ENCODE measurements at places on chromosomes 1 and 21.
A peak's percentile ranks its signal among the peaks of the same experiment; 100 is the strongest.

DNA sequence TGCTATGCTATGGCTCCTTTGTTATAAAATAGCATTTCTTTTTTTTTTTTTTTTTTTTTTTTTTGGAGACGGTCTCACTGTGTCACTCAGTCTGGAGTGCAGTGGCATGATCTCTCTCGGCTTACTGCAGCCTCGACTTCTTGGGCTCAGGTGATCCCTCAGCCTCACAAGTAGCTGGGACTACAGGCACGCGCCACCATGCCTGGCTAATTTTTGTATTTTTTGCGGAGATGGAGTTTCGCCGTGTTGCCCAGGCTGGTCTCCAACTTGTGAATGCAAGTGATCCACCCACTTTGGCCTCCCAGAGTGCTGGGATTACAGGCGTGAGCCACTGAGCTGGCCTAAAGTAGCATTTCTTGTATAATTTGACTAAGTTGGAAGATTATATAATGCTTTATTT lies 10.8 kb downstream of the CAMTA1 start:
- no peak for DNase-seq

DNA sequence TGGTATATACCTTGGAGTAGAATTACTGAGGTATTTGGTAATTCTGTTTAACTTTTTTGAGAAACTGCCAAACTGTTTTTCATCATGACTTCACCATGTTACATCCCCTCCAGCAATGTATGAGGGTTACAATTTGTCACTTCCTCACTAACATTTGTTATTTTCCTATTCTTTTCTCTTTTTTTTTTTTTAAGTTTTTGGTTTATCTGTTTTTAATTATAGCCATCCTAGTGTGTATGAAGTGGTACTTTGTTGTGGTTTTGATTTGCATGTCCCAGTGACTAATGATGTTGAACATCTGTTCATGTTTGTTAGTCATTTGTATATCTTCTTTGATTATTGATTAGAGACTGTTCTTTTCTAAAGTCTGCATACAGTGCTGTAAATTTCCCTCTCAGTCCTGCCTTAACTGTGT lies 147.3 kb downstream of the HS2ST1 start:
- DNase-seq = no peak

- no peak for DNase-seq
These were observed 450.0 kb downstream of the USP25 start for GRCh38 chr21:16179773-16180172.

GRCh38 chr1:244409701-244410100 lies 42.0 kb downstream of the ADSS2 start:
- DNase-seq = no peak

- DNase-seq = no peak
These were observed 143.6 kb downstream of the GABPA start for GRCh38 chr21:25878344-25878743.

DNA sequence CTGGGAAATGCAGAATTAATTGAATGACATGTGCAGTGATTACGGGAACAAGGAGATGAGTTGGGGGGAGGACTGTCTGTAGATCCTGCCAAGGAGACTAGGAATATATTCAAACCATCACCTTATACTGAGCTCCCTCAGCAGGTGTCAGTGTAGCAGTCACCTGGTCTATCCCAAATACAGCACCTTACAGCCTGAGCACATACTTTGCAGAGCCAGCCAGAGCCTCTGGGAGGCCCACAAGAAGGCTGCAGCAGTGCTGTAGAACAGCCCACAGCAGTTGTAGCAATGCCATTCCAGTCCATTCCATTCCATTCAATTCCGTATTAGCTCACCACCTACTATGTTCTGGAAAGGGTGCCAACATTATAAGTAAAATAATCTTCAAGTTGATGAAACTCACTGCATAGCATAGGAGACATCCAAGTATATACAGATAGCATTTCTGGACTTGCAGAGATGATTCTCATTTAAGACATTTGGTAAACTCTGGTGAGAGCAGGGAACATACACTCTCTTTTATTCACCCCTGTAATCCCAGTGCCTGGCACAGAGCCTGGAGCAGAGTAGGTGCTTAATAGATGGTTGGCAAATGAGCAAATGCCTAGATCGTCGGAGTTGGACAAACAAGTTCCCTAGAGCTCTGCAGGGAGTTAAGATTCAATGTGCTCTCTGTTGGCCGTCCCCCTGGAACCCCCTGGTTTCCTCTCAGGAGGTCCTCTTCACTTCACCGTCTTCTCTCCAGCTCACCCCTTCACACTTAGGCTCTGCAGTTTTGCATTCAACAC lies 44.7 kb downstream of the KCNC4 start:
- DNase-seq = no peak

DNA sequence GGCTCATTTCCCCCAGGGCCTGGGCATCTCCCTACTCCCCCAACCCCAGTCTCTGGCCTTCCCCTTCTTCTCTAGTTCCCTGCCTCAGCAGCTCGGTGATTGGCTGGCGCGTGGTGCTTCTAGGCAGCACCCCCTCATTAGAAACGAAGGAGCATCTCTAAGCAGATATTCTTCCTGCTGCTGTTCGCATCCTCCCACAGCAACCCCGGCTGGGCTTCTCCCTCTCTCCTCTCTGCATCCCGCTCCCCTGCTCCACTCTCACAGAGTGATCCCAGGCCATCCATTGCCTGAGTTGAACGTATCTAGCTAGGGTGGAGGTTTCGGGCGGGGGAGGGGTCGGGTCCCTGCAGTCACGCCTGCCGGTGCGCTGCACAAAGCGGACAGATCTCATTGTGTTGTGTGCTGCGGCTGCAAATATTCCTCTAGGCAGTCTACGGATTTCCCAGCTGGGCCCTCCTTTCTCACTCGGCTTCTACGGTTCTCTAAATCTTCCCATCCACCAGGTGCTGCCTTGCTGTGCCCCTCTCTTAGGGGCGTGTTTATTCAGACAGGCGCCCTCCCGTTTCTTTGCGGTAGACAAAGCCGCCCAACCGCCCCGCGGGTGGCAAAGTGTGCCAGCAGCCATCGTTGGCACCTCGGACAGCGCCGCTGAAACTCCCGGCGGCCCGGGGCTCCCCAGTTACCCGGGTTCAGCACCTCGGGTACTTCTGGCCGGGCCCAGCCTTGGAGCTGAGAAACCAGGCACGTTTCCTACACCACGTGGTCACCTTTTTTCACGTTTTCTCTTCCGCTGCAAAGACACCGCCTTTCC lies 2.2 kb downstream of the CACNA1E start:
- no peak for DNase-seq

- DNase-seq = no peak
These were observed 41.2 kb downstream of the MAP3K21 start for GRCh38 chr1:233368789-233369130.

- no peak for DNase-seq
These were observed 164.5 kb upstream of the ETV3 start for GRCh38 chr1:157302724-157303123.

- DNase-seq = no peak
These were observed 27.1 kb downstream of the OSBPL9 start for GRCh38 chr1:51644020-51644419.

DNA sequence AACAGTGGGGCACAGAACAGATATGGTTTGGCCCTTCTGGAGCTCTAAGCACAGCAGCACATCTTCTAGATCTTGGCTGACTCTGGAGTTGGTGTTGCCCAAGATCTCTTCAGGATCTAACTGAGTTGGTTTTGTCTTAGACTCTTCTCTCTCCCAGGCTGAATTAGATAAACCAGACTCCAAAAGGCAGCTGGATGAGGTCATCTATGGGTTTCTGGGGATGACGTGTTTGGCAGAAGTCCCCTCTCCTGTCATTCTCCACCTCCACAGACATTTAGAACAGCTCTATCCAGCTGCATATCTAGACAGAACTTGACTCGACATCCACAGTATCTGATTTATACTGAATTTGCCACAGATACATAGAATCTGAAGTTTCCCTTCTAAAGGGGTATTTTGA lies 75.3 kb downstream of the ST6GALNAC5 start:
- DNase-seq = no peak

DNA sequence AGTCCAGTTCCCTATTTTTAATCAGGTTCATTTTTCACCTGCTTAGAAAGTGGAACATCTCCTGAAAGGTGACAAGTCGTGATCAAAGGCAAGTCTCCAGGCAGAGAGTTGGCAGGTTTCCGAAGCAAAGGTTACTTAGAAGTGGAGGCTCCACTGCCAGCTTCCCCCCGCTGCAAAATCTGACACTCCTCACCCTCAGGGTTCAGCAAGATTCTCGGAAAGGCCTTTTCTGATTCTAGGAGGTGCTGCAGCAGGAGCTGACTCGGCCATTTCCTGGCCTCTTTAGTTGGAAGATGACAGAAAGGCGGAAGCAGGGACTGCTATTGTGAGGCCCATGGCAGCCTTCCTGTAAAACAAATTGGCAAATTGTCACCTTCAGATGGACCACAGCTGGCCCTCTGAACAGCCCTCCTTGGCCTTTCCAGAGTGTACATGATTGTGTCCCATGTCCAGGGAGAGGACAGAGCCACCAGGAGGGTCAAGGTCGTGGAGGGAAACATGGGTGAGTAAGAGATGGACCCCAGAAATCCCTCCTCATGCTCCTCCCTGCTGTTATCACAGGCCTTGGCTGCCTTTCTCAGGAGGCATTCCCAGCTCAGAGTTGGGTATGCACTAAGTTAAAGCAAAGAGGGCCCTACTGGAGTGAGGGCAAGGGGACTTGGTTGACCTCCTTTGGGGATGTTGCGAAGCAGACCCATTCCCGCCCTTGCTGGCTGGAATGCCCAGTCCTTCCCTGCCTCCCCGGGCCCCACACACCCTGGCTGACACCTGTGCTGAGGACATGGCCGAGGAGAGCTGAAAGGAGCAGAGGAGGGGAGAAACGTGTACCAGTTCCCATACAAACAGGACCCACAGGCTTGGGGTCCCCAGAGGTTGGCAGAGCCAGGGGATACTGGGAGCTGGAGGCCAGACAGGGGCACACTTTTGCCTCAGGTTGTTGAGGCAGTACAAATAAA lies 115.5 kb upstream of the IRF2BP2 start:
- peak; percentile 18 for DNase-seq

DNA sequence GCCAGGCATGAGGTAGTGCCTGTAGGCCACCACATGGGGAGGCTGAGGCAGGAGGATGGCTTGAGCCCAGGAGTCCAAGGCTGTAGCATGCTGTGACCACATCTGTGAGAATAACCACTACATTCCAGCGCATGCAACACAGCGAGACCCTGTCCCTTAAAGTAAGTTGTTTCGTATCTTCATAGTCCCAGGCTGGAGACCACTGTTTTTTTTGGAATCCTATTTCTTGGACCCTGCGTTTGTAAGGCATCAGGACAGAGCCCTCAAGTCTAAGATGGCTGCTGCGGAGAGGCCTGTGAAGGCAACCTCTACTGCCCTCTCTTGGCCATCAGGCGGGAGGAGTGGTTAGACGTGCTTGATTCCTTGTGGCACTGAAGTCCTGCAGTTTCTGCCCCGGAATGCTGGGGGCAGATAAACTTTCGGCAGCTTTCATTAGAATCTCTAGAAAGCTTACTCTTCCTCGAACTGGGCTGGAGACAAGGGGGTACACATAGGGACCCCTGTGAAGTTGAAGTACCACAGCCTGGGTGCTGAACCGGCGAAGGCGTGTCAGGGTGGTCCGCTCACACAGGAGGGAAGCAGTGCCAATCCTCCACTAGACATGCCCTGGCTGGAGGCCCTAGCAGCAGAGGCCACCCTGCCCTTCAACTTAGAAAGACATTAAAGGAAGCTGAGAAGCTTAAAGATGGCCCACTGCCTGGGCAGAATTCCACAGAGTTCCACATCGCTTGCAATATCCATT lies 36.6 kb downstream of the RABIF start:
- DNase-seq = peak; percentile 68

DNA sequence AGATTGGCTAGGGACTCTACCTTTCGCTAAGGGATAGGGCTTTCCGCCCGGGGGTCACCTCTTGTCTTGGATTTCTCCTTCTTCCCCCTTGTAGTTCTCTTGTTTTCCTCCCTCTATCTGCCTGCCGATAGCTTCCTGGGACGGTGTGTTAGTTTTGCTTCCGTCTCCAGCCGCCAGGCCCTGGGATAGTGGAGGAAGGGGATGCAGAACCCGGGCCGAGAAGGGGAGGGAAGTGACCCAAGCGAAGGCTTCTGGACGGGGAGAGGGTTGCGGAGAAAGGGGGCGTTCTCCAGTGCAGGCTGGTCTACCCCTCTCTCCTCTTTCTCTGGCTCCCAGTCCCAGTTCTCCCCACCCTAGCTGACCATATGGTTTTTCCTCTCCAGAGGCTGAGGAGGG lies 871 bp downstream of the TUFT1 start:
- DNase-seq = no peak

DNA sequence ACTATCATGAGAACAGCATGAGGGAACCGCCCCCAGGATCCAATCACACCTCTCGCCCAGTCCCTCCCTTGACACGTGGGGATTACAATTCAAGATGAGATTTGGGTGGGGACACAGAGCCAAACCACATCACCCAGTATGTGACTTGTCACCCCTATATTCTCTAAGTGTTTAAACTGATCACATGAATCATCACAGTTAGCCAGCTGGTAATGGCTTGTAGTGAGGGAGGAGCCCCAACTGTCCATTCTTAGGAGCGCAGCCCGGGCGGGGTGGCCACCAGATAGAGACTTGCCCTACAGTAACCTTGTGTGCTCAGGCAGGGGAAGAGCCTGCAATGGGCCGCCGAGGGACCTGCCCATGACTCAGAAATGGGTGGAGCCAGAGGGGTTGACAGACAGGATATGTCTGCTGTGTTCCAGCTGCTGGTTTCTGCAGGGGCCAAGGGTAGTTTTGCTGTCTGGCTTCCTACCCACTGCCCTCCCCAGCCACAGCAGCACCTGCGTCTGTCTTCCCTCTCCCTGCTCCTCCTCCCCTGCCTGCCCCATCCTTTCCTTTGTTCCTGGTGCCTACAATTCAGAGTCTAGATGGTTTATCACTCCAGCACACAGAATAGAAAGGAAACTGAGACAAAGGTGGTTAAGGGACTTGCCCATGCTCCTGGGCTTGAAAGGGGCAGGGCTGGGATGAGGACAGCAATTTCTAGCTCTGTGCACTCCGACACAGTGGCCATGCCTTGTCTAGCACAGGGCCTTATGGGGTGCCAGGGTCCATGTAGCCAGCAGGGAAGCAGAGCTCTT lies 9.2 kb downstream of the ABCG1 start:
- DNase-seq = peak; percentile 96

GRCh38 chr1:47371016-47371517 lies 37.5 kb downstream of the CMPK1 start:
- DNase-seq = no peak

- no peak for DNase-seq
These were observed 66.3 kb downstream of the SLC27A3 start for GRCh38 chr1:153841463-153841994.

DNA sequence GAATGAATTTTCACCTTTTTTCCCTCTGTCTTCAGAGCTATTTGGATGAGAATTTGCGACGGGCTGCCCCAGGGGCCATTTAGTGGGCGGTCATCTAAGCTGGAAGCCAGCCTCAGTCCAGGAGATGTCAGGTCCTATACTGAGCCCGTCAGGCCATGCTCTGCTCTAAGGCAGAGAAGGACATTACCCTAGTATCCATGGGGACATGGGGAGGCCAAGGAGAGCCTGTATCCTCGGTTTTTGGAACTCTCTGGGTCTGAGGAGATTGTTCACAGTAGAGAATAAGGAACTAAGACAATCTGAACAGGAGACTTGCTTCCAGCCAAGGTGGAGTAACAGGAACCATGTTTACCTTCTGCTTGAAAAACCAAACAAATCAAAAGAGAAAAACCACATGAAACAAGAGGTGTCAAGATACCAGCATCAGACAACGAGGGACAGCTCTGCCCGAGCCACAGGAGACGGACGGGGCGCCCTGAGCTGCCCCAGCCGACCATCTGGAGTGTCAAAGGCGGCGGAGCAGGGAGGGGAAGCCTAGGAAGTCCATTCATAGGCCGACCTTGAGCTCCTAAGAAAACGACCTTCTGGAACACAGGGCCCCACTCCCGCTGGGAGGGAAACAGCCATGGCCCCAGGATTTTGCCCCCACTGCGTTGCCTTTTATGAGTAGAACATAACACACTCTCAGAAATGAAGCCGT lies 20.0 kb upstream of the ADARB1 start:
- DNase-seq = no peak

Measured in Kasumi-1 (cell line).